Fibroblast of gingiva (primary cell): ENCODE measurements at places on chromosomes 12 and 14.

- no peak for DNase-seq
These were observed 95.3 kb downstream of the FGD4 start for GRCh38 chr12:32494656-32495055.

DNA sequence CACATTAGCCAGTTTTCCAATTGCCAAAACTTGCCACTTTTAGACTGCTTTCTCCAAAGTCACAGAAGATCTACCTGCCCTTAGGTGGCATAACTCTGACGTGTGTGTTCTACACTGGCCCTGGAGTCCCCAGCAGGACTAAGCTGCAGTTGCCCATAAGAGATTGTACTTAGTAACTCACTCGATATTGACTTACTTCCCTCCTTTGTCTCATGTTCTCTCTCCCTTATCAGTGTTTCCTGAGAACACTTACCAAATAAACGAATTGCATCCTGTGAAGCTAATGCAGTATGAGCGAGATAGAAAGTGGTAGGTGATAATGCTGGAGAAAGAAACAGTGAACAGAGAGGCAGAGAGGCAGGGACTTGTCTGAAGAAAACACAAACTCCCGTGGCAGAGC, 117.2 kb downstream of the NUAK1 start:
- DNase-seq: no peak

GRCh38 chr14:99971941-99972747, 93.1 kb upstream of the EVL start:
- no peak for DNase-seq

DNA sequence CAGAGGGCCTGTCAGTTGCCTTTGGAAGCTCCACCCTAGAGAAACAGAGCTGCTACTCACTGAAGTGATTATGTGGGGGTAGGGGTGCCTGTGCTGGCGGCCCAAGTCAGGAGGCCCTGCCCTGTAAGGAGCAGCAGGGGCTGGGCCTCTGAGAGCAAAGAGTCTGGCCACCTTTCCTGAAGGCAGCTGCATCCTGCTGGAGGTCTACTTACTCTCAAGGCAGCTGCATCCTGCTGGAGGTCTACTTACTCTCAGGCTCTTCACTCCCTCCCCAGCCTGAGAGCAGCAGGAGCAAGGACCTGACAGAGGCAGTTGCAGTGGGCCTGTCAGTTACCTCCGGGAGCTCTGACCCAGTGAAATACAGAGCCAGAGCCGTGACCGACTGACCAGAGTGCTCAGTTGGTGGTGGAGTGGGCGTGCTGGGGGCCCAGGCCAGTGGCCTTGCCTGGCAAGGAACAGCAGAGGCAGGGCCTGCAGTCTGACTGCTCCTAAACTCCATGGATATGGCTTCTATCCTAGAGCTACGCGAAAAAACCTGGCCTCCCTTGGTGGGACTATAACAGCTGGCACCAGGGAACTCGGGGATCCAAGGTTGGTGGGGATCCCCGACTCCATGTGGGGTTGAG, 32.3 kb downstream of the RAD51B start:
- DNase-seq: no peak

- DNase-seq: no peak
These were observed 2.9 kb downstream of the ZFHX2 start for GRCh38 chr14:23548351-23549318.
